ENCODE measurements at places on chromosomes 12 and 14.

DNA sequence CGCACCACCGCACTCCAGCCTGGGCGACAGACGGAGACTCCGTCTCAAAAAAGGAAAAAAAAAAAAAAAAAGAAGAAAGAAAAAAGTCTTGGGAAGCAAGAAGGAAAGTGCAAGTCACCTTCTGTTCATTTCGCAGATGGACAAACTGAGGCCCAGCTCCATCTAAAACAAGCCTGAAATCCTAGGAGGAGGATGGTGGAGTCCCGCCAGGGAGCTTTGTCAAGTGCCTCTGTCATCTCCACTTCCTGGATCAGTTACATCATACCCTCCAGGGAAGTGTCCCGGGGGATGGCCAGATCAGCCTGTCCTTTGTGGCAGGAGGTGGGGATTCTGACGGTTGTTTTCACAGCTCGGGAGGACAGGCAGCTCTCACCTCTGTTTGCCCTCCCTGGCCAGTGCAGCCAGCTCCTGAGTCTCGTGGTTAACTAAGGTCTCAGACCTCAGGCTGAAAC lies 8.7 kb upstream of the SDSL start:
- no peak for DNase-seq

DNA sequence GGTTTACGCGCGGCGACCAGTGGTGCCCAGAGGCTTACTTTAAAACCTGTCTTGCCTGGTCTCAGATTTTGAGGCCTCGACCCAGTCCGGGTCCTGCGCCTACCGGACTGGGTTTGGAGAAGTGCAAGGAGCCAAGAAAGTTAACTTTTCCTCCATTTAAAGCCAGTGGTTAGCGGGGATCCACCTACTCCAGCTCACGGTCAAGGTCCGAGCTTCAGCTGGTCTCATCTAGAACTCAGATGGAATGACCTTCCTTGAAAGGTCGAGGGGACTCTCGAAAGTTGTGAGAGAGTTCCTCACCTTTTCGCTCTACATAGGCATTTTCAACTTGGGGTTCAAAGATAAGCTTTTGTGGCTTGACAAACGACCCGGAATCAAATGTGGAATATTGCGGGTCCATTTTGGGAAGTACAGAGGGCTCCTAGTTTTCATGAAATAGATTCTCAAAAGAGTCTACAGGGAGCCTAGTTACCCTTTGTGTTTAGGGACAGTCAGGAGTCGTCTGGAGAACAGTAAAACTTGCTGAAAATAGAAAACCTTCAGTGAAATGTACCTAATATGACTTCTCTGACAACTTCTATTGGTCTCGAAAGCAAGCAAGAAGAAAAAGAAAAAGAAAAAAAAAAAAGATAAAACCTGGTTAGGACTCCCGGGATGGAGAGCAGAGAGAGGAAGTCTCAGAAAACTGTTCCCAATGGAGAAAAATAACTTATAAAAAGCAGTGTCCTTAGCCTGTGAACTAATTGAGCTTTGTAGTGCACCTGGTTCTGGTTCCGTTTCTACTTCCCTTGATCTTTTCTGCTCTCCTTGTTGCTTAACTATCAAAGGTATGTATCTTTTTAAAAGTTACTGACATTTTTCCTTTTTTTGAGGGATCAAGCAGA lies 1.4 kb downstream of the KCNMB4 start:
- DNase-seq, result no peak

DNA sequence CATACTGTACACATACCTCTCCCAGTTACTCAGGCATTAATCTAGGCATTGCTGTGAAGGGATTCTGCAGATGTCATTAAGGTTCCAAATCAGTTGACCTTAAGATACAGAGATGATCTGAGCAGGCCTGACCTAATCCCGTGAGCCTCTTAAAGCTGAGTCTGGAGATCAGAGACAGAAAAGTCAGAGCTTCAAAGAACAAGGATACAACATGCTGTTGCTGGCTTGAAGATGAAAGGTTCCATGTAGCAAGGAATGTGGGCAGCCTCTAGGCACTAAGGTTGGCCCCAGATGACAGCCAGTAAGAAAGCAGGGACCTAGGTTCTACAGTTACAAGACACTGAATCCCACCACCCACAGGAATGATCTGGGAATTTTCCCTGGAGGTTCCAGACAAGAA lies 81.1 kb downstream of the MAP1LC3B2 start:
- no peak for DNase-seq

GRCh38 chr14:29102266-29102665 lies 335.7 kb downstream of the FOXG1 start:
- DNase-seq, result no peak

DNA sequence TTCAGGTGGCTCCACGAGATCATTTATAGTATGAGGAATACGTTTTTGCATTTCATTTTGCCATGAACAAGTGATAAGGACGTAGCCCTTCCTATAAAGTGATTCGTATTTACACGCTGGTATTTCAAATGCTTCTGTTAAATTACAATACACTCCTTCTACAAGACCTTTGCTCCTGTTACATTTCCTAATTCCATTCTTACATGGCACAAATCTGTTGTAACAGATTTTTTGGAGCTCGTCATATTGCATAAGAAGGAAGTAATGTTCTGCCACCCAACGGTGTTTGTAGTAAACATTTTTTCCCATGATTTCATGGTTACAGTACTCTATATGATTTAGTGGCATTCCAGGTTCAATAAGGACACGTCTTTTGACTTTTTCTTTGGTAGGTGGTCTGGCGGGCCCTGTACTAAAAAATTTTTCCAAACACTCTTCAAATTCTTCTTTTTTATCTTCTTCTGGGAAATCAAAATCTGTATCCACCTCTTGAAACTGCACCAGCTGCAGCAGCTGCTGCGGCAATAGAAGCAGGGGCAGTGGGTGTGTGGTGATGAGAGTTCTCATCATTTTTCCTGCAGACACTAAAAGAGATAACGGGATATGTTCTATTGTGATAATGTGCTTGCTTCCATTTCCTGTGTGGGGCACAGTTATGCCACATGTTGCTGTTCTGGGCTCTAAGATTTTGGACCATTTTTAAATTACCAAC lies 4.2 kb downstream of the RNASE9 start:
- DNase-seq, result no peak

GRCh38 chr12:122096591-122097149 lies 18.1 kb downstream of the MLXIP start:
- DNase-seq, result no peak

DNA sequence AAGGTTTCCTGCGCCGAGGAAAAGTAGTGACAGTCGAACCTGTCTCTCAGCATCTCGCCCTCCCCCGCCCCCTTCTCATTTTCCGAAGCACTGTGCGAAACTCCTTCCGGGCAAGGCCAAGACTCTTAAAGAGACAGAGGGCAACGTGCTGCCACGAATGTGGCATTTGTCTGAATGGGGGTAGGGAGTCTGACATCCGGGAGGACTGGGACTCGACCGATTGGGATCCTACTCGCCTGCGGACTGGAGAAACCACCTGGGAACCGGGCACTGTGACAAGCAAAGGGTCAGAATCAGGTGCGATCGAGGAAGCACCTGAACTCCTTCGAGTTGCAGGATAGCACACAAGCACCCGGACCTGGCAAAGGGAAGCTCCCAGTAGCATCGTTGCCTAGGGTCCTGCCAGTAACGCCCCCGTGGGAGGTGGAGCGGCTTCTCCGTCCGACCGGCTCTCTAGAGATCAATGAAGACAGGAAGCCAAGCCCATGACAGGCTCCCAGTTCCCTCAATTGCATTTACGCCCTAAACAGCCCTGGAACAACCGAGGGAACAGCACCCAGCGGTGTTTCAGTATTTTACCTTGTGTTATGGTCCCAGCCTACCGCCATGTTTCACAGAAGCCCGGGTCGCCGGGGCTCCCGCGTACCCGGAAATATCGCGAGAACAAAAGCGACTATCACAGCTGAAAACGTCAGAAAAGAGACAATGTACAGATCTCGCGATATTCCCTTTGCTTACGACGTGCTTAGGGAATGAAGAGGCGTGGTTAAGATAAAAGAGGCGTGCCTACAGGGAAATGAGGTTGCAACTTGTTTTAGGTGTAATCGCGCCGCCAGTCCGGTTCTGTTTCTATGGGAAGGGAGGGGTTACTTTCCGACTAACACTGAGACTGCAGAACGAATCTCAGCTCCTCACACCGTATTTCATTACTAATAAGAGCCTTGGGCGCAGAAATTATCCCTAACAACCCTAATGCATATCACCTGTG lies at the start of gene ERGIC2:
Gene ERGIC2, minus strand, starts transcription at position 637 of the 988 bp plus-strand sequence. CDS start 9,539 bp downstream, outside the sequence.
- peak; percentile 99 for DNase-seq

DNA sequence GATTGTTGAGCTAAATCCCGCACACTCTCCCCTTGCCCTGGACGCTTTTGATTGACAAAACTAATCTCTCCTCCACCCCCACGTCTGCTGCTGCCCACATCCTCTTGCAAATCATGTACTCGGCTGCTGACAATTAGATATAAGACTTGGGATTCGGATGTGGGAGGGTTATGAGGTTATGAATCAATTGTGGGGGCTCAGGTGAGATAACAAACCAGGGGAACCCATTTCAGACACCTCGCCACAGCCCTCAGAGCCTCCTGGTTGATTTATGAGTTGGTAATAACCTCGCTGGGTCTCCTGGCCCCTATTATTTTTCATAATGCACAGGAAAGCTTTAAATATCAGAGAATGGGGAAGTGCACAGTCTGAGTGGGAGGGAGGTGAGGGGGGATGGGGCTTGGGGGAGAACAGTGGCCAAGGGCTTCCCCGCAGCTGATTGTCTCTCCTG lies 449.9 kb downstream of the DPF3 start:
- no peak for DNase-seq

GRCh38 chr12:24739106-24739779 lies 209.7 kb downstream of the BCAT1 start:
- DNase-seq, result no peak
